ENCODE measurements at places on chromosomes 3 and 15. TPM values are rescaled to one million over a fixed set of nuclear protein-coding genes. Genes with fewer than 3 reads are reported as not detected.

Gene TPRG1
- 1.7 TPM for total RNA-seq

Gene CKMT1A
- not detected for total RNA-seq

Gene LRRC3B
- total RNA-seq, result not detected

Gene SLC12A1
- 0.15 TPM for total RNA-seq

Gene ADCY5
- 1.5 TPM for total RNA-seq

Gene COL7A1
- 1.8 TPM for total RNA-seq

Gene CDC25A
- 30.6 TPM for total RNA-seq

Gene RLBP1
- under 0.01 TPM for total RNA-seq

Gene ZNF660
- 0.69 TPM for total RNA-seq

Gene CPN2
- not detected for total RNA-seq

Gene SKOR1
- total RNA-seq, result 0.36 TPM

Gene MOBP
- under 0.01 TPM for total RNA-seq

Gene SLC12A8
- under 0.01 TPM for total RNA-seq

Gene NTRK3
- total RNA-seq, result not detected

Gene CHL1
- total RNA-seq, result 64.7 TPM

Gene IQSEC1
- total RNA-seq, result 17.3 TPM

Gene KY
- under 0.01 TPM for total RNA-seq

Gene DNASE1L3
- total RNA-seq, result not detected

Gene WWTR1
- 62.2 TPM for total RNA-seq

Gene FAM107A
- not detected for total RNA-seq

Gene EFCAB12
- not detected for total RNA-seq

Gene MCF2L2
- 0.62 TPM for total RNA-seq

Gene NR2E3
- not detected for total RNA-seq

Gene LMOD3
- total RNA-seq, result not detected

Gene SORD
- 74.9 TPM for total RNA-seq

Gene ANKRD34C
- total RNA-seq, result not detected

Gene MCTP2
- total RNA-seq, result 13.8 TPM

Gene BFSP2
- total RNA-seq, result not detected

Gene ACAD9
- total RNA-seq, result 42.4 TPM

Gene GUCA1C
- total RNA-seq, result not detected

Gene C3orf80
- total RNA-seq, result not detected

Gene PPARG
- total RNA-seq, result 3.6 TPM

Gene APOD
- total RNA-seq, result 286 TPM

Gene FOXB1
- total RNA-seq, result not detected

Gene ARPP21
- not detected for total RNA-seq

Gene DOCK3
- total RNA-seq, result not detected
